ENCODE measurements at places on chromosomes 5 and 9. TPM values are rescaled to one million over a fixed set of nuclear protein-coding genes. Genes with fewer than 3 reads are reported as not detected.

The ASTN2 gene
- total RNA-seq, result 3.4 TPM

The TRPM6 gene
- total RNA-seq, result 1.2 TPM

The STPG3 gene
- total RNA-seq, result not detected

The RABL6 gene
- 95.8 TPM for total RNA-seq

The SLC6A7 gene
- total RNA-seq, result not detected

The DBH gene
- not detected for total RNA-seq

The CCL28 gene
- 1.2 TPM for total RNA-seq

The ADAMTS13 gene
- 0.84 TPM for total RNA-seq

The FAM221B gene
- total RNA-seq, result not detected

The CTXN3 gene
- total RNA-seq, result not detected

The NR5A1 gene
- total RNA-seq, result not detected

The PCA3 gene
- under 0.01 TPM for total RNA-seq

The PAXX gene
- 17.9 TPM for total RNA-seq

The MYOZ3 gene
- total RNA-seq, result 0.37 TPM

The OMD gene
- total RNA-seq, result 0.23 TPM

The CAMSAP1 gene
- total RNA-seq, result 20.1 TPM

The SPATA6L gene
- 2.7 TPM for total RNA-seq

The IL5 gene
- not detected for total RNA-seq

The JMY gene
- total RNA-seq, result 13.8 TPM

The HTR1A gene
- not detected for total RNA-seq

The BAG1 gene
- 39.7 TPM for total RNA-seq

The HMCN2 gene
- 1.0 TPM for total RNA-seq

The C9orf78 gene
- total RNA-seq, result 37.4 TPM

The SLC36A2 gene
- not detected for total RNA-seq

The TGFBI gene
- 3.9 TPM for total RNA-seq

The PHF24 gene
- not detected for total RNA-seq

The TTF1 gene
- 20.3 TPM for total RNA-seq

The RNF183 gene
- not detected for total RNA-seq

The SRD5A1 gene
- total RNA-seq, result 13.2 TPM

The PCDHB7 gene
- total RNA-seq, result 0.68 TPM

The PCDH12 gene
- total RNA-seq, result 60.9 TPM

The TMEM215 gene
- total RNA-seq, result not detected

The MPDZ gene
- 130 TPM for total RNA-seq

The SLC46A2 gene
- not detected for total RNA-seq

The AJM1 gene
- total RNA-seq, result 1.0 TPM

The MAPKAP1 gene
- total RNA-seq, result 82.5 TPM

The CXCL14 gene
- total RNA-seq, result 0.09 TPM

The MZB1 gene
- not detected for total RNA-seq

The FBXL7 gene
- 23.1 TPM for total RNA-seq

The PRR16 gene
- total RNA-seq, result not detected

The TIMD4 gene
- not detected for total RNA-seq

The LRRC70 gene
- total RNA-seq, result 60.8 TPM

The CCNJL gene
- 10.4 TPM for total RNA-seq

The SHB gene
- 32.8 TPM for total RNA-seq

The PBX3 gene
- 10.2 TPM for total RNA-seq

The TAF1L gene
- under 0.01 TPM for total RNA-seq

The LCN12 gene
- not detected for total RNA-seq

The NDUFAF2 gene
- total RNA-seq, result 18.1 TPM

The CDX1 gene
- total RNA-seq, result not detected

The CBY3 gene
- total RNA-seq, result not detected

Measured in dermis blood vessel endothelial cell (primary cell).